ENCODE measurements at places on chromosomes 3 and 15.

DNA sequence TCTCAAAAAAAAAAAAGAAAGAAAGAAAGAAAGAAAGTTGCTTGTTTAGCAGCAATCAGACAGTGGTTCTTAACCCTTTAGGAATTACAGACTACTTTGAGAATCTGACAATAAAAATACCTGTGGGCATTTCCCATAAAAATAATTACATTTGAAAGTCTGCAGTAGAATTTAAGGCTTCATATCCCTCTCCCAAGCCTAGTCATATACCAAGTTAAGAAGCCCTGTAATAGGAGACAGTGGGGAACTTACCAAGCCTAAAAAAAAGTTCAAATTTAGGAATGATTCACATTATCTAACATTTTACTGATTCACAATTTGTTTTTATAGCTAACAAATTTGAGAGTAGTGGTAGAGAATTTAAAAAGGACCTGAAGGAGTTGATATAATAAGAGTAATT is 47.5 kb downstream of the LRRFIP2 start:
- no peak for DNase-seq

DNA sequence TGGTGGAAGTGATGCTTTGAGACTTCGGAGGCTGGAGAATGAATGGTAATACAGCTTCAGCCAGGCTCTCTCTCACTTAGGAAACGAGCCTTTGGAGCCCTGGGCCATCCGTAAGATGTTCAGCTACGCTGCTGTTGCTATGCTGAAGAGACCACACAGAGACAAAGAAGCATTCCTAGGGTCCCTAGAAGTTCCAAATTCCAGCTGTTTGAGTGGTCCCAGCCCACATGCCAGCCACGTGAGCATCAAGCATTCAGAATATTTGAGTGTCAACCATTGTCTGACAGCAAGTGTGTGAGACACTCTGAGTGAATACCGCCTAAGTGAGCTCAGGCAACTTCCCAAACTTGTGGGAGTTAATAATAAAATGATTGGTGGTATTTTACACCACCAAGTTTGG is 212.9 kb downstream of the CD47 start:
- no peak for DNase-seq

GRCh38 chr3:30258426-30259392 is 347.7 kb upstream of the TGFBR2 start:
- DNase-seq = no peak

- no peak for DNase-seq
Measured at GRCh38 chr3:51734572-51734907, 27.7 kb downstream of the GRM2 start.

GRCh38 chr3:148605521-148605920 is 92.2 kb upstream of the AGTR1 start:
- peak; percentile 30 for DNase-seq

GRCh38 chr15:38207621-38208020 is 45.0 kb upstream of the SPRED1 start:
- no peak for DNase-seq

DNA sequence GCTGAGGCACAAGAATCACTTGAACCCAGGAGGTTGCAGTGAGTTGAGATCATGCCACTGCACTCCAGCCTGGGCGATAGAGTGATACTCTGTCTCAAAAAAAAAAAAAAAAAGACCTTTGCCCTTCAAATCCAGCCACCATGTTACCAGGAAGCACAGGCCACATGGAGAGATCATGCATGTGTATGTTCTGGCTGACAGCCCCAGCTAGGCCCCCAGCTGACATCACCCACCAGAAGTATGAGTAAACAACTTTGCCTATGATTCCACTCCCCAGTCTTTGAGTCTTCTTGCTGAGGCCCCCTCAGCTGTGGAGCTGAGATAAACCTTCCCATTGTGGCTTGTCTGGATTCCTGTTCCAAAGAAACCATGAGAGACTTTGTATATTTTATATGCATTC is 3.3 kb upstream of the ARIH2 start:
- DNase-seq = no peak

GRCh38 chr15:44015545-44016305 is 179.3 kb downstream of the FRMD5 start:
- no peak for DNase-seq
